ENCODE measurements at places on chromosomes 7 and 10.

- no peak for DNase-seq
Measured at GRCh38 chr7:157484411-157485081, 147.7 kb downstream of the DNAJB6 start.

DNA sequence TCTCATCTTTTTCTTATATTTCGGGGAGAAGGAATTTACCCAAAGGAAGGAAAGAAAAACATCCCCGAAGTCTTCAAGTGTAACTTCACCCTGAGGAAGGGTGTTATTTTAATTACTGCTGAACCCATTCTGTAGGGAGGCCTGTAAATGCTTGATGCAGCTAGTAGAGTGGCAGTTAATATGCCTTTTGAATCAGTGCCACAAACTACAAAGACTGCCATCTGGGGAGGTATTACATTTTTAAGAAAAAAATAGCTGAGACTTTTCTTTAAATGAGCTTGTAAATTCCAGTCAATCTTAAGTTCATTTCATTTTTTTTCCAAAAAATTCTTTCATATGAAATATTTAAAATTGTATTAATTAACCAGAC is 233.1 kb upstream of the FERD3L start:
- no peak for DNase-seq

GRCh38 chr10:103506061-103506460 is 12.6 kb downstream of the NEURL1 start:
- DNase-seq, result no peak

DNA sequence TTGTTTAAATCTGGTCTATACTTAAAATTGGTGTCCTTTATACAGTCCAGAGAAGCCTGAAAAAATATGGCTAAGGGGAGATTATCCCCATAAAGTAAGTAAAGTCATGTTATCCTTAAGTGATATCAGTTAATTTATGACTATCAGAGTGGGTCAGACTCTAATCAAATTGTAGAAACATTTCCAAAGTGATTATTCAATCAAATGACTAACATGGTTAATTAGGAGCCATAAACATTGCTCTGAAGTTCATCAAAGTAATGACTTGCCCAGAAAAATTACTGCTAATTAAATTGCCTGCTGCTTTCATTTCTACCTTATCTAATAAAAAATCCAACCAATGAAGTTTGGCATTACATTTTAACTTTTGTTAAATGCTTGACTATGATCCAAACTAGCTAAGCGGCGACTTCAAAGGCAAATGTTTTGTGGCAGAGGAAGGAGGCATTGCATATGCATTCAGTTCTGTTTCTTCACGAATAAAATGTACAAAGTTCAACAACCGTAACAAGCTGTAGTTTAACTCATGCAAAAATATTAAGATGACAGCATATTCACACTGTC is 76.7 kb downstream of the ETV1 start:
- DNase-seq, result peak; percentile 17

GRCh38 chr7:8379264-8379663 is 54.1 kb upstream of the NXPH1 start:
- DNase-seq, result no peak

GRCh38 chr7:67432536-67433234 is 436.1 kb downstream of the TYW1 start:
- no peak for DNase-seq

GRCh38 chr10:98608411-98608810 is 161.7 kb upstream of the HPS1 start:
- no peak for DNase-seq

DNA sequence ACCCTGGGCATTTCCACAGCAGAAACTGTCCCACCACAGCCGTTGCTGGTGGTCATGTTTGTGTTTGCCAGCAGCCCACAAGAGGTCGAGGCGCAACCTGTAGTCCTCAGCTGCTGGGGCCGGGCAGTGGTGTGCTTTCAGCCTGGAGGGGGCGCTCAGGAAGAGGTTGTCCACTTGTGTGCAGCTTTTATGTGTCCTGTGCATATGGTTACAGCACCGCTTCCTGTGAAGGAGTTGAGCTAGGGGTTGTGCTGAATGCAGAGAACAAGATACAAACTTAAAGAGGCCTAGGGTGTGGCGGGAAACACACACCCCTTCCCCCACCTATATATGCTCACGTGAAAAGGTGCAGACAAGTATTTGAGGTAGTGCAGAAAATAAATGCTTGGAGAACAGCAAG is 29.5 kb upstream of the PFKFB3 start:
- no peak for DNase-seq

DNA sequence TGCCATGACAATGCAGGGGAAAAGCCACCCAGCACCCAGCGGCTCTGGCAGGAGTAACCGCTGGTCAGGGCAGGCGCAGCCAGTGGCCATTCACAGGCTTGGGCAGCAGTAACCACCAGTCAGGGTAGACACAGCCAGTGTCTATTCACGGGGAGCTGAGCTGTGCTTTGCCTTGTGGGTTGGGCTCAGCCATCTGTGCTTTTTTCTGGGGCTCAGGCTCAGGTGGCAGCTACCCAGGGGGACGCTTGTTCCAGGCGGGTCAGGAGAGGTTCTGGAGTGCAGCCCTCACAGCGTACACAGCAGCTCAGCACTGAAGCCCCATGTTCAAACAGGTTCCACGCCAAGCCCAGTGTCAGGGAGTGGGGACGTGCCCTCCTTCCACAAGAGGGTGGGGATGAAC is 28.5 kb downstream of the FOXL3 start:
- no peak for DNase-seq

DNA sequence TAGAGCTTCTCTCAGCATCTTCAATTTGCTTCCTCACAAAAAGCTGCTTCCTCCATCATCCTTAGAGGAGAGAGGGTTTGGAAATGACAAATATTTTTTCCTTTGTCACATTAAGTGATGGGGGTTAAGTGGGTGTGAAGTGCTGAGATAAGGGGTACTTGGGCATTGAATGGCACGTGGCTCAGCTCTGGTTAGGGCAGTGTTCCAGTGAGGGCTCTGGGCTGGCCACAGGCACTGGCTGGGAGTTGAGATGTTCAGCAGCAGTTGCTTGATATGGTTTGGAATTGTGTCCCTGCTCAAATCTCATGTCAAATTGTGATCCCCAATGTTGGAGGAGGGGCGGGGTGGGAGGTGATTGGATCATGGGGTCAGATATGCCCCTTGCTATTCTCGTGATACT is 33.7 kb upstream of the CHCHD3 start:
- no peak for DNase-seq

GRCh38 chr10:70672165-70673042 is at the start of gene ADAMTS14:
Gene ADAMTS14 (plus strand): TSS chr10:70672506. CDS start chr10:70672803, 297 bp downstream.
- no peak for DNase-seq

- DNase-seq, result no peak
Measured at GRCh38 chr7:74612015-74612829, 45.3 kb upstream of the GTF2I start.

- no peak for DNase-seq
Measured at GRCh38 chr7:2571409-2571808, 12.6 kb downstream of the IQCE start.

DNA sequence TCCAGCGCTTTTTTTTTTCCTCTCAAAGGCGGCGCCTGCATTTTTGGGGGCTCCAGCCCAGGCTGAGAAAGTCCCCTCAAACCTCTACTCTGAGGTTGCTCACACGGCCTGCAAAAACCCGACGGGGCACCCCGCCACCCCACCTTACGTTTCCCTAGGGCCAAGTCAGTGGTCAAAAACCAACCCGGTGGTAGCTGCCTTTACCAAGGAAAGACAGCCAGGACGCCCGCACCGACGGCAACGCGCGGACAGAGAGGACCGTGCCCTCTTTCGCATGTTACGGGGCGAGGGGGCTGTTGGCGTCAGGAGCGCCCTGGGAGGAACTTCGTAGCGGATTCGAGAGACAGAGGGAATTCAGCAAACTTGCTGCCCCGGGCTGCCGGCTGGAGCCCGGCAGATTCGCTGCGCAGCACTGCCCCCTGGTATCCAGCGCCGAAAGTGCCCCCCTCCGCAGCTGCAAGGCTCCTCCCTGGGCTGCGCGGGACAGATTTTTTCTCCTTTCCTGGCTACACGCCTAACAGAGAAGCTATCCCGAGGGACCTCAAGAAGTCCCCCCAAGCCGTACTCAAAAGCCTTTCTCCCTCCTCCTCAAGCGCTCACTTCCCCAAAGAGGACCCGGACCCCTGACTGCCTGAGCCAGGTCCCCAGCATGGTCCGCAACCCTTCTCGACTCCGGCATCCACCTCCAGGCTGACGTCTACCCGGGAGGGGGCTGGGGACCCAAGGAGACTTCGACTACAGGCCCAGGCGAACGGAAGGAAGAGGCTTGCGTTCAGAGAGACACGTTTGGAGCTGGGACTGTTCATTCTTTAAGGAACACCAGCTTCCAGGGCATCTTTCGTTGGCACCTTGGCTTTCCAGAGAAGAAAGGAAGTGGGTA is 27.7 kb upstream of the VAX1 start:
- DNase-seq, result peak; percentile 14

DNA sequence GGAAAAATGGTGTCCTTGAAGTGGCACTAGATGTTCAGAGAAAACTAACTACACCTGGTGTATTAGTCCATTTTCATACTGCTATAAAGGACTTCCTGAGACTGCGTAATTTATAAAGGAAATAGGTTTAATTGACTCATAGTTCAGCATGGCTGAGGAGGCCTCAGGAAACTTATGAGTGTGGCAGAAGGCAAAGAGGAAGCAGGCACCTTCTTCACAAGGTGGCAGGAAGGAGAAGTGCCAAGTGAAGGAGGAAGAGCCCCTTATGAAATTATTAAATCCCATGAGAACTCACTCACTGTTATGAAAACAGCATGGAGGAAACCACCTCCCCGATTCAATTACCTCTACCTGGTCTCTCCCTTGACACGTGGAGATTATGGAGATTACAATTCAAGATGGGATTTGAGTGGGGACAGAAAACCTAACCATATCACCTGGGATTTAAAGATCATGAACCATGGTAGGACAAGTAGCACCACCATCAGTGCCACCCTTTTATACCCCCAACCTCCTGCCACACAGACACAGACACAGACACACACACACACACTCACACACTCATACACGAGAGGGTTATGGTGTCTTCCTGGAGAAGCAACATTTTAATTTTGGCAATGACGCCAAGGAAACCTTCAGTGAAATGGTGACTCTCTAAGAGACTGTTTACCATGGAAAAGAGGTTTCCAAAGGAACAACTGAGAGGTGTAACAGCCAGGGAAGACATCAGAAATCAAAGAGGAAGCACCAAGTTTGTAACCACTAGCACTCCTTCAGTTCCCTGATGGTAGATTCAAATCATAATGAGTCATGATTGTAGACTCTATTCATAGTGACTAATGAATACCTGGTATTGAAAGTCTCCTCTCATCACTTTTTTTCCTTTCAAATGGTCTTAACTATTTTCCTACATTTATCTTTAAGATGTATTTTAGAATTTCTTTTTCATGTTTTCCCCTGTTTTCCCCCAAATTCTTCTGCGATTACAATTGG is 41.8 kb upstream of the WNT16 start:
- no peak for DNase-seq

DNA sequence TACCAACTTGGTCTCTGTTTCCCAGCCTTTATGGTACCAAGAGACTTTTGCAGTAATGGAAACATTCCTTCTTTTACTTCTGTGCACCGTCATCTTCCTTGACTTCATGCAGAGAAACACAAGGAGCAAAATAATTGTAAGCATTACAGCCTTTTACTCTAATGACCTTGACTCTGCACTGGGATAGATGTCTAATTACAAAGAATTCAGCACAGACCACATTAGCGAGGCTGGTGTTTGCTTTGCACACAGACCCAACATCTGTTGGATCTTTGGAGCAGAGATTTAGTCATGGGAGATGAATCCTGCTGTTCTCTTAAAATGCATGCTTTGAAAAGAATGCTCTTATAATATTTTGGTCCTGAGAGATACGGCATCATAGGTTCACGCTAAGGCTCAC is 261.6 kb downstream of the TWIST1 start:
- DNase-seq, result no peak

- no peak for DNase-seq
Measured at GRCh38 chr7:33809228-33809627, 96.1 kb upstream of the BMPER start.

GRCh38 chr7:68454931-68455330 is 1143.3 kb upstream of the AUTS2 start:
- DNase-seq, result no peak

DNA sequence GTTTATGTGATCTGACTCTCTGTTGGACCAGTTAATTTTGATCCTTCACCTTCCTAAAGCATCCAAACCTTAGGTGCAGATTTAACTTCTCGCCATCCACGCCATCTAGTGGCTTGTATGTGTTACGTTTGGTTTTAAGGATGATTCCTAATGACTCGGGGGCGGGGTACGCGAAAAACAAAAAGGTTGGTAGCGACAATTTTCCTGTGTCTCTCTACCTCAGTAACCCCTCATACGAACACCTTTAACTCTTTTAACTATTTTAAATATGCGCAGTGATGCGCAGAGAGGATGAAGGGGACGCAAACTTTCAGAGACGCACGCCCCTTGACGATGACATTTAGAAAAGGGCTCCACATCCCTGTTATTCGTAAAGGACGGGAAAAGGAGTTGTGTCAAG is 714 bp upstream of the KCND2 start:
- DNase-seq, result peak; percentile 82

- DNase-seq, result no peak
Measured at GRCh38 chr10:44459671-44460070, 74.8 kb upstream of the CXCL12 start.

DNA sequence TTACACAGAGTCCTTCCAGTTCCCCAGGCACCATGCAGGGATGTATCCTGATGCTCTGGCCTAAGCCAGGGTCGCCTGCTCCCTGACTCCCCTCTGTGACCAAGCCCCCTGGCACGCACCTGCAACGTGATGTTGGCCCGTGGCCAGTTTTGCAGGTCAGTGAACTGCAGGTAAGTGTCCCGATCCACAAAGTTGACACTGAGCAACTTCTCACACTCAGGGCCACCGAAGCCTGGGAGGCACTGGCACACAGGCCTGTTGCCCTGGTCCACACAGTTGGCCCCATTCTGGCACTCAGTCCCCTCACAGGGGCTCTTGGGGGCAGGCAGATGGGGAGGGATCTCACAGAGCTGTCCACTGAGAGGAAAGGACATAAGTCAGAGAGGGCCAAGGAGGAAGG is 174.3 kb downstream of the LCOR start:
- no peak for DNase-seq

GRCh38 chr7:1883031-1883761 is 213.1 kb downstream of the ELFN1 start:
- no peak for DNase-seq

DNA sequence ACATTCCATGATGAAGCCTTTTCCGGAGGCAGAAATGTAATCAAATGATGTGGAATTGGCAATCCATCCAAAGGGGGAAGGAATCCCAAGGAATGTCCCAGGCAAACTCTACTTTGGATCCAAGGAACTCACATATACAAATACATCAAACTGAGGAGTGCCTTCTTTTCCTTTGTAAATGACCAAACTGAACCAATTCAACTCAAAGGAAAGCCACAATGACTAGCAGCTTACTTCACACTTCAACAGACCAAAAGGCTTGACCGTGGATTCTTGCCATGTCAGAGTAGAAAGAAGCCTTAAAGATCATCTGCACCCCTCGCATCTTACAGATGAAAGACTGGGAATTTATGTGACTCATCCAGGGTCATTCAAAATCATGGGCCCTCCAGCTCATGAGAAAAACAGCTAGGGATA is 79.7 kb upstream of the MACROH2A2 start:
- no peak for DNase-seq

DNA sequence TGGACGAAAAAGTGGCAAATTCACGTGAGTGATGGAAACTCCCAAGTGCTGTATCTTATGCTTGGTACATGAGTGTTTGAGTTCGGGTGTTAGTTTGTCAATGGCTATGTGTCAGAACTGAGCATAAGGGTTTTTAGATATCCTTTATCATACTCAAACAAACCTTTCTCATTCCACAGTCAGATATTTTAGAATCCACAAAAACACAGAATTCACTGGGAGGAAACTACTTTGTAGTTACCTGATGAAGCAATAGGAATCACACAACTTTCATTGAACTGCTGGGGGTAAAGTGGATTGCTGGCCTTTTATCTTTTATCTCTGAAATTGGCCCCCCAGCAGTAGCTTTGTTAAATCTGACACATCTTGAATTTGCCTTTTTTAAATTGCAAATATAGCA is 64.0 kb downstream of the DKK1 start:
- DNase-seq, result no peak
